ENCODE measurements at places on chromosomes 3 and 15. TPM values are rescaled to one million over a fixed set of nuclear protein-coding genes. Genes with fewer than 3 reads are reported as not detected.
A peak's percentile ranks its signal among the peaks of the same experiment; 100 is the strongest.

- no peak for DNase-seq
Observed at GRCh38 chr15:36117296-36117787, 462.1 kb upstream of the CDIN1 start.

DNA sequence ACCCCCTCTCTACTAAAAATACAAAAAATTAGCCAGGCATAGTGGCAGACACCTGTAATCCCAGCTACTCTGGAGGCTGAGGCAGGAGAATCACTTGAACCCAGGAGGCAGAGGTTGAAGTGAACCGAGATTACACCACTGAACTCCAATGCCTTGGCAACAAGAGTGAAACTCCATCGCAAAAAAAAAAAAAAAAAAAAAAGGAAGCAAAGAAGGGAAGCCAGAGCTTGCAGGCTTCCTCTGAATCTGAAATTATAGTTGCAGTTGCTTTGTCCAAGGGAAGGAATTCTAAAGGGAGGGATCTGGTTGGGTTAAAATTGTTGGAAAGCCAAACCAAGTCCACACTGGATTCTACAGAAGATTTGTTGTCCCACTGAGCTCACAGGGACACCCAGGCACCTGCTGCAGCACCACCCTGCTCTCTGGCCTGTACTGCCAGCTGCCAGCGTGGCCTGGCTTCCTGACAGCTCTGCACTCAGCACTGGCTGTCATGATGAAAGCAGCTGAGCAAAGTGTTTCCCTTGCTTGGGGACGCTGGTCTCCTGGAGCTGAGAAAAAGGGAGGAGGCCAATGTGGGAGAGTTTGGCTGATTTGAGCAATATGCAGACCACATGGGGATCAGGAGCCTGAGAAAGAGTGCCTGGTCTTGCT, 88.8 kb upstream of the HES1 start:
- DNase-seq = peak; percentile 86

DNA sequence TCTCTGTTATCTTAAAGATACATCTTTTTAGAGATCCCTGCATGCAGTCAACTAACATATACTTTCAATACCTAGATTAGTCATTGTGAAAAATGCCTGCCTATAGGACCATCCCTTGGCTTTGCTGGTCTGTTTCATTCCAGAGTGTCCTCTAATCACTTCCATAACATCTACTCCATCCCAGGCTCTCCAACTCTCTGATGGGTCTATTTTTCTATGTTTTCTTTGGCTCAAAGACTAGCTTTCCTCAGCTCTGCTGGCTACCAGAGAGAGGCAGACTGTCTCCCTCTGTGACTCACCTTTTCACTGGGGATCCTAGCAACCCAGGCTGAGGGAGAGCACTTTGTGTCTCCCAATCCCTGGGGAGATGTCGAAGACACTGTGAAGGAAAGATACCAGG, 547.7 kb upstream of the MCTP2 start:
- no peak for DNase-seq

DNA sequence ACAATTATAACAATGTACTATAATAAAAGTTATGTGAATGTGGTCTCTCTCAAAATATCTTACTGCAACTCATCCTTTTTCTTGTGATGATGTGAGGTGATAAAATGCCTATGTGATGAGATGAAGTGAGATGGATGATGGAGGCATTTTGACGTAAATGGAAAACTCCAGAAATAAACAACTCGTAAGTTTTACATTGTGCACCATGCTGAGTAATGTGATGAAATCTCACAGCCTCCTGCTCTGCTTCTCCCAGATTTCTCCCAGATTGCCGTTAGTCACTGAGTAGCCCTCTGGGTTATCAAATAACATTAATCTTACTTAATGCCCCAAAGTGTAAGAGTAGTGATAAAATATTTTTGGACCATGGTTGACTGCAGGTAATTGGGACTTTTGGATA, 64.8 kb upstream of the SLCO2A1 start:
- no peak for DNase-seq

GRCh38 chr3:72496051-72496670, 352.1 kb downstream of the SHQ1 start:
- DNase-seq = no peak

DNA sequence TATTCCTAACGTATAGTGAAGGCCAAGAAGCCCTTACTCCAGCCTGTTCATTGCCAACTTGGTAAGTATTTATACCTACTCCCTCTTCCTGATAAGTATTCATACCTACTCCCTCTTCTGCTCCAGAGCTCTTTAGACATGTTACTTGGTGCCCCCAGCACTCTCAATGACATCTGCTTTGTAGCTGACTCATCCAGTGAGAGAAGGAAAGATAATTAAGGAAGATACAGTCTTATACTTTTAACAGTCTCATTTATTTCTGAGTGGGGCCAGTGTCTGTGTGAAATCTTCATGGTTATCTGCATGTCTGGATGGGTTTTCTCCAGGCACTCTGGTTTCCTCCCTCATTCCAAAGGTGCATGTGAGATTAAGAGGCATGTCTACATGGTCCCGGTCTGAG, 698.7 kb downstream of the FHIT start:
- no peak for DNase-seq

DNA sequence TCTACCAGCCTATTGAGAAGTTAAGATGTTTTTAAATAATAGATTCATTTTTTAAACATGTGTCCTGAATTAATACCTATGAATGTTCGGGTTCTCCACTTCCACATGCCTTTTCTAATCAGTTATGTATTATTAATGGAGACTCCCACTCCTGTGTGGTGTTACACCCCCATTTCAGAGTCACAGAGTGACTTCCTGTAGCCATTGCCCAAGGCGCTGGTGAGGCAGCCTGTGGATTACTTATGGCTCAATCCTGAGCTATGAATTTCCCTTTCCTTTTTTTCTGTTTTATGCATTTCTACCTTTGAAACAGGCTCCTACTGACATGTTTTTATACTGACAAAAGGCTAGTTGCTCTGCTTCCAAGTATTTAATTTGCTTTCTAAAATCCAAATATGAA, 162.3 kb downstream of the GABRG3 start:
- no peak for DNase-seq

- DNase-seq = no peak
Observed at GRCh38 chr15:57503051-57503702, 88.5 kb upstream of the MYZAP start.

DNA sequence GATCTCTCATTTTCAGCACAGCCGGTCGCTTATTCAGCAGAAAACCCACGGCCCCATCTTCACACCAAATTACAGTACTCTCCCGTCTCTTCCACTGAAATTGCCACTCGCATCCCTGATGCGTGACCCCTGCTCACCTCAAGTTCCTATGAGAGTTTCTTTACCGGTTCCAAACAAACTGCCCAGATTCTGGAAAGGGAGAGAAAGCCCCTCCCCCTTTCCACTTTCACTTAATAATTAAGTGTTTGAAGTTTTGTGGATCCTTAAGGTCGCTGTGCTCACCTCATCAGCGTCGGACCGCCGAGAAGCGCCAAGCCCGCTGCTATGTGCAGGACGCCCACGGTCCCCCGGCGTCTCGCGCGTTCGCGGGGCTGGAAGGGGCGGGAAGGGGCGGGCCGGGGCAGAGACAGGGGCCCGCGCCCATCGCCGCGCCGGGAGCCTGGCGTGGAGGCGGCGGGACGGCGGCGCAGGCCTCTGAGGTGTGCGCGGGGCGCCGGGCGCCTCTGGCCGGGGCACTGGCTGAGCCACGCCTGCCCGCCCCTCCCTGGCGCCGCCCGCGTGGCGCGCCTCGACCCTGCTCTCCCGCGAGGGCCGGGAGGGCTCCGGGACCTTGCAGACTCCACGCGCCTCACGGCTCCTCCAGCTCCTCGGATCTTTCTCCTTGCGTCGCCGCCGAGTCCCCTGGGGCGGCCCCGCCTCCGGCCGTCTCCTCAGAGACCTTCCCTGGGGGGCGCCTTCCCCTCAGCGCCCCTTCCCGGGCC, at the start of gene GPR156:
GPR156 (minus strand) TSS at position 476 of the 761 bp plus-strand sequence. CDS start 41,124 bp downstream, outside the sequence.
- peak; percentile 69 for DNase-seq

- DNase-seq = no peak
Observed at GRCh38 chr15:44295750-44296431, 7.4 kb downstream of the GOLM2 start.

GRCh38 chr3:160400030-160400701, 716 bp downstream of the SMC4 start:
- peak; percentile 76 for DNase-seq

- DNase-seq = no peak
Observed at GRCh38 chr3:152040319-152040718, 166.9 kb downstream of the SUCNR1 start.

GRCh38 chr3:146088840-146089239, 72.1 kb downstream of the PLOD2 start:
- DNase-seq = no peak

DNA sequence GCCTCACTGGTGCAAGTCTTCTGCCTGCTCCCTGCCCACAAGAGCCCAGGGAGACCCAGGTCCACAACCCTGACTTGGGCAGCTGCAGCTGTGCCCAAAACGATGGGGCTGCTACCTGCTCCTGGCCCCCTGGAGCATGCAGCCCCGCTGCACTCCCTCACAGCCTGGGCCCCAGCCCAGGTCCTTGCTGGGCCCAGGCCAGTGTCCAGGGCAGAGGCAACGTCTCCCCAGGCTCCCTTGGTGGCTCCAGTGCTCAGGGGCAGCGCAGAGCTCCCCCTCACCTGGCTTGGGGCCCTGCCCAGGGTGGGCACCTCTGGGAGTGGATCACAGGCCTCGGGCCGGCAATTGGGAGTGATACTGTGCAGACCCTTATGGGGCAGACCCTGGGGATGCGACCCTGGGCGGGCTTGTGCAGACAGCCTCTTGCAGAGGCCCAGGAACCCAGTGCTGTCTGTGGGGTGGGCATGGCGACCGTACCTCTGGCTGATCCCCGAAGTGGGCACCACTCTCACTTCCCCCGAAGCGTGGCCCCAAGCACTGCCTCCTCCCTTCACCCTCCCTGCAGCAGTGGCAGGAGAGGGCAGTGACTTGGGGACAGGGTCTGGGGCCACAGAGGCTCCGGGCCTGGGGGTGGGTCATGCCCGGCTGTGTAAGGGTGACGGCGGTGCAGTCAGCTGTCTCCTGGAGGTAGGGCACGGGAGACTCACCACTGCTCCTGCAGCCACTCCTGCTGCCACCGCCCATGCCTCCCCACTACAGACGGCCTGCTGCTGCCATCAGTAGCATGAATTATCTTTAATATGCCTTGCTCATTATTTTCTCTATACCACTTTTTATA, 255.9 kb downstream of the DOCK3 start:
- no peak for DNase-seq

DNA sequence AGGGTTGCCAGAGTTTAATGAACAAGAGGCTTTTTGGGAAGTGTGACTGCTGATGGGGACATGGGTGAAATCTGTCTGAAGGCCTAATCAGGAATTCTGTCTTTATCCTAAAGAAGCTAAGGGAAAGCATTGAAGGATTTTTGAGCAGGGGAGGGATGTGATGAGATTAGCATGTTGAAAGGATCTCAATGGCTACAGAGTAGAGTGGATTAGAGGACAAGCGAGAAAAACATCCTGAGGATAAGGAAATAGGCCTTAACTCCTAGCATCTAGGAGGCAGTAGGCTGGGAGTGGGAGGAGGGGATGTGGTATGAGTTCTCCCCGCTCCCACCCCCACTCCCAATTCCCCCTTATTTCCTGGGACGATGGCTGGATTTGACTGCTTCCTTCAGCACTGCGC, 35.1 kb upstream of the SNTN start:
- DNase-seq = no peak

DNA sequence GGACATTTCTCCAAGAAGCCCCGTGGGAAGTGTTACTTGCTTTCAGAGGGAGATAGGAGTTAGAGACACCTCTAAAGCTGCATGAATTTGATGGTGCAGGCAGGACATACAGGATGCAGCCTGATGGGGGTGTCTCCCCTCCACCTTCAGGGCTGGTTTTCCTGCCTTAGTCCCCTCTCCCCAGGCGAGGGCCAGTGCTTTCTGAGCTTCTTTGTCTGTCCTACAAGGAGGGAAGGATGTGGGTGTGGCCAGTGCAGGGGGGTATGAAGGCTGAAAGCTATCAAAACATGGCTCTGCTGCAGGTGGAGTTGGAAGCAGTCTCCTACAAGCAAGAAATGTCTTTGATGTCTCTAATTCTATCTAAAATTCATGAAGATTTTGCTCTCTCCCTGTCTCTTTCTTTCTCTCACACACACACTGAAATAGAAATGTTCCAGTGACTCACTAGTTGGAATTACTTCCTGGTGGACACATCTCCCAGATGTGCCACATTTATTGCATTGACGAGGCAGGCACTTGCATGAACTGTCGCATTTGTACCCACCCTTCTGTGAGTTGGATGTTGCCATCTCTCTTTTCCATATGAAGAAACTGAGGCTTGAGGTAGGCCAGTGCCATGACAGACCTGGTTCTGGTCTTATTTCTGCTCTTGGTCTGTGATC, 13.9 kb upstream of the PODXL2 start:
- DNase-seq = no peak

DNA sequence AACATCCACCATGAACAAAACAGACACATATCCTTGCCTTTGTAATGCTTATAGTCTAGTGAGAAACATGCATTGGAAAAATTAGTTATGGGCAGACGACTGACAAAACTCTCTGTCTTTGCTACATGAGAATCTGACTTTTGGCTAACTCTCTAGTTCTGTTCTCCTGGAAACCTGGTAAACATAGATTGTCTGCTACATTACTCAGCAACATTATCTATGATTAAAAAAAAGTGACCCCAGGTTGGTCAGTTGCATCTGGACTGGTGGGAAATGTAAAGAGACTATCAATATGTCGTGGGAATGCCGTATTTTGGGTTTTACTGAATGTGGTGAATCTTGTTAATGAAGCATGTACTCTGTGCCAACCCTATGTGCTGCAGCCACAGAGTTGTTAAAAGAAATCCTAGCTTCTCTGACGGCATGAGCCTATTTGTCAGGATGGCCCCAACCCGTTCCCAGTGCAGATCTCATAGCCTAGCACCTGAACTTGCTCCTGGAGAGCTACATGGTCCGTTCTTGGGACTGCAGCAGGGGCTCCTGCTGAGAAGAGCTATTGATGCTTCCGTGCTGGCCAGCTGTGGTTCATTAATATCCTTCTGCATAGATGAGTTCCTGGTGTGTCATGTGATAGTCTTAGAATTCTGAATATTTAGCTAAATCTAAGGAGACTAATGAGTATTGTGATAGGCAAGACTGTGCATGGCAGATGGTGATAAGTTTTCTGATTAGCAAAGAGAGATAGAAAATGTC, 311.7 kb upstream of the ZNF717 start:
- DNase-seq = no peak

DNA sequence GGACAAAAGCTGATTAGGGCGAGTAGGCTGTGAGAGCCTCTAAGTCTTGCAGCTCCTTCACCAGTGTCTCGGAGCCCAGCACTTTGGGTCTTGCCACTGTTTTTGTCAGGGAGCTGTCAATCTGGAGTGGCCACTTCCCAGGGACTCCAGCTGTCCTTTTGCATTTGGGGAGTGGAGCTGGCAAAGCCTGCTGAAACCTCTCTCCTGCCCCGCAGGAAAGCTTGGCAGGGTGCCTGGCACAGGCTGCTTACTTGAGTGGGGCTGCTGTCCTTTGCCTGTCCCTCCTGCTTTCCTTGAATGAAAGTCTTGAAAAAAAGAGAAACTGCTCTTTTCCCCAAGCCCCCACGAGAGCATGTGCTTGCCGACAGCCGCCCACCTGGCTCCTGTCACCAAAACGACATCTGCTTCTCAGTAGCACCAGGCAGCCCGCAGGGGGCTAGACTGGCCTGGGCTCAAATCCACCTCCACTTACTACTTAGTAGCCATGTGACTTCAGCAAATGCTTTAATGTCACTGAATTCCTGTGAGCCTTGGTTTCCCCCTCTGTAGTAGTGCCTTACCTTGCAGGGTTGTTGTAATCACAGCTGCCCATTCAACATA, 13.7 kb downstream of the USP13 start:
- peak; percentile 72 for DNase-seq

The STARD9 gene
- 10.9 TPM for total RNA-seq

The TMEM207 gene
- not detected for total RNA-seq

The GP9 gene
- total RNA-seq = not detected

The ELL3 gene
- 1.9 TPM for total RNA-seq

The TNFSF10 gene
- 23.0 TPM for total RNA-seq

The CLDN16 gene
- total RNA-seq = not detected

The RGMA gene
- total RNA-seq = 13.4 TPM

The BNC1 gene
- 2.1 TPM for total RNA-seq

Data from right cardiac atrium (tissue), 5 donors.